Uterine smooth muscle cell (primary cell): ENCODE measurements at places on chromosomes 3 and 15. TPM values are rescaled to one million over a fixed set of nuclear protein-coding genes. Genes with fewer than 3 reads are reported as not detected.

Gene TICRR
- 3.2 and 8.7 TPM in 2 replicates for total RNA-seq

Gene CSPG5
- total RNA-seq = under 0.01 and 0.22 TPM in 2 replicates

Gene C2CD4A
- total RNA-seq = 0.12 TPM in 1 of 2 replicates, not detected in the other

Gene HIGD2B
- total RNA-seq = not detected in 2 replicates

Gene PTH1R
- total RNA-seq = 1.00 and 1.1 TPM in 2 replicates

Gene SLC26A6
- total RNA-seq = 24.5 and 35.4 TPM in 2 replicates

Gene TEX264
- 41.4 and 52.7 TPM in 2 replicates for total RNA-seq

Gene CD80
- 0.37 TPM in 1 of 2 replicates, not detected in the other for total RNA-seq

Gene MAP1A
- 89.7 and 90.5 TPM in 2 replicates for total RNA-seq

Gene TEX55
- total RNA-seq = not detected in 2 replicates

Gene FAM81A
- 0.66 and 1.00 TPM in 2 replicates for total RNA-seq

Gene HYPK
- 12.9 and 13.0 TPM in 2 replicates for total RNA-seq

Gene SNTN
- not detected in 2 replicates for total RNA-seq

Gene CLDN18
- 0.12 TPM in 1 of 2 replicates, not detected in the other for total RNA-seq
